Activated CD8-positive, alpha-beta memory T cell treated with anti-CD3 and anti-CD28 coated beads for 4 hours (primary cell): ENCODE measurements at places on chromosomes 4 and X.

DNA sequence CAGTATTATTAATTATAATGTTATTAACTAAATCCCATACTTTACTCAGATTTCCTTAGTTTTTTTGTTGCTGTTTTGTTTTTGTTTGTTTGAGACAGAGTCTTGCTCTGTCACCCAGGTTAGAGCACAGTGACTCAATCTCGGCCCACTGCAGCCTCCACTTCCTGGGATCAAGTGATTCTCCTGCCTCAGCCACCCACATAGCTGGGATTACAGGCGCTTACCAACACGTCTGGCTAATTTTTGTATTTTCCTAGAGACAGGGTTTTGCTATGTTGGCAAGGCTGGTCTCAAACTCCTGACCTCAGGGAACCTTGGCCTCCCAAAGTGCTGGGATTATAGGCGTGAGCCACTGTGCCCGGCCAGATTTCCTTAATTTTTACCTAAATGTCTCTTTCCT is 72.2 kb downstream of the ANAPC4 start:
- no peak for DNase-seq

GRCh38 chr4:48958582-48958981 is 27.5 kb upstream of the CWH43 start:
- DNase-seq = no peak

DNA sequence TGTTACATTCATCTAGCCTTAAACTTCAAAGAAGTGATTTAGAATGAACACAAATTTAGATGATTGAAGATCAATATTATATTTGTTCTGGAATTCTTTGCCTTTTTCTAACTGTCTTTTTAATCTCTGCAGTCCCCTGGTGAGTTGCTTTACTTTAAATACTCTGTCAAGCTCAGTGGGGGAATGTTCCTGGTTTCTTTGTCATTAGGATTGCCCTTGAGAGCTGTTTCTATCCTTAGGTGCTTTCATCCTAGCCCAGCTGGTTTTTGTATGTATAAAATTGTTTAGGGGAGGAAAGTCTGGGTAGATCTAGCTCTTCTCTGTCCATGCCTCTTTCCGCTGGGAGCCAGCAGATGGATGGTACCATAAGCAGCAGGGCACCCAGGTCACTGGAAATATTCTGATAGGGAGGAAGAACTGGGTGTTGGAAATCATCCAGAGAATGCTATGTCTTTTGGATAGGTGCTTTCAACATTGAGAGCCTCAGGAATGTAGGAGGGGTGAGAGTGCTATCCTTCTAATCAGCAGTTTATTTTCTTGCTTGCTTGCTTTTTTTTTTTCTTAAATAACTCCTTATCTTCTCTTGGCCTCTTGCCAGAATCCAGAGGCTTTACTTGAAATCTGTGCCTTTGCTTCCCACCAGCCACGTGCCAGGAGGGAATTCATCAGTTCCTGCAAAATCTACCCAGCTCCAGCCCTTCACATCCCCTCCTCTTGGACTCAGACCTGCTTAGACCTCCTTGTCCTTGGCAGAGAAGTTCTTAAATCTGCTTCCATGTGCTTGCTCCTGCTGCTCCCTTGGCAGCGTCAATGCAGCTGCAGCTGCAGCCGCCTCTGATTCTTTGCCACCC is 215.3 kb upstream of the ANXA3 start:
- DNase-seq = no peak

DNA sequence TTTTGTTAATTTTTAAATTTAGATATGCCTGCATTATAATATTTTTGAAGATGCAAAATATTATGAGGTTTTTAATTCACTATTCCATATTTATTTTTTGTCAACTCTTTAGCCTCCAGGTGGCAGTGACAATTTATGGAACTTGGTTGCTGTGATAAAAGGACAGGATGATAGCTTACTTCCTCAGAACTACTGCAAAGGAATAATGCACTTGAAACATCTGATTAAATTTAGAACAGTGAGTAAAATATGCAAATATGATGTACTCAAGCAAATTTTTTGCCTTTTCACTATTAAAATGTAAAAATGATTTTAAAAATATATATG is 45.1 kb downstream of the SPATA4 start:
- DNase-seq = no peak

GRCh38 chr4:47483745-47484144 is 1.3 kb upstream of the ATP10D start:
- no peak for DNase-seq

GRCh38 chrX:135087867-135088266 is 32.5 kb downstream of the ETDB start:
- DNase-seq = no peak

DNA sequence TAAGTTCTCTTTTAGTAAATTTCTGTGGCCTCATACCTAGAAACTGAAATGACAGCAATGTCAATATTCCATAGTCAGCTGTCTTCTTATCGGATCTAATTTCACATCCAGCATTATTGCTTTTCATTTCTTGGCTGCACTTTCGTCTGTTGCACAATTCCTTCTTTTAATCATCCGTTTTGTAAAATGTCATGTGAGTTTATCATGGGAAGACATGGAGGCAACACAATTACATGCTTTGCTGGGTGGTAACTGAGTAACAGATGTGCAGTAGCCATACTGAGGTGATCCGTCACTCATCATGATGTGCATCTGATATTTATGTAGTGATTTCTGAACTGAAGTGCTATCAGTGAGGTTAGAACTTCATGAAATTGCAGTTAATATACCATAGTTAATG is 68.3 kb upstream of the SLC7A11 start:
- DNase-seq = no peak

GRCh38 chrX:51476930-51477329 is 19.5 kb downstream of the NUDT11 start:
- DNase-seq = no peak

DNA sequence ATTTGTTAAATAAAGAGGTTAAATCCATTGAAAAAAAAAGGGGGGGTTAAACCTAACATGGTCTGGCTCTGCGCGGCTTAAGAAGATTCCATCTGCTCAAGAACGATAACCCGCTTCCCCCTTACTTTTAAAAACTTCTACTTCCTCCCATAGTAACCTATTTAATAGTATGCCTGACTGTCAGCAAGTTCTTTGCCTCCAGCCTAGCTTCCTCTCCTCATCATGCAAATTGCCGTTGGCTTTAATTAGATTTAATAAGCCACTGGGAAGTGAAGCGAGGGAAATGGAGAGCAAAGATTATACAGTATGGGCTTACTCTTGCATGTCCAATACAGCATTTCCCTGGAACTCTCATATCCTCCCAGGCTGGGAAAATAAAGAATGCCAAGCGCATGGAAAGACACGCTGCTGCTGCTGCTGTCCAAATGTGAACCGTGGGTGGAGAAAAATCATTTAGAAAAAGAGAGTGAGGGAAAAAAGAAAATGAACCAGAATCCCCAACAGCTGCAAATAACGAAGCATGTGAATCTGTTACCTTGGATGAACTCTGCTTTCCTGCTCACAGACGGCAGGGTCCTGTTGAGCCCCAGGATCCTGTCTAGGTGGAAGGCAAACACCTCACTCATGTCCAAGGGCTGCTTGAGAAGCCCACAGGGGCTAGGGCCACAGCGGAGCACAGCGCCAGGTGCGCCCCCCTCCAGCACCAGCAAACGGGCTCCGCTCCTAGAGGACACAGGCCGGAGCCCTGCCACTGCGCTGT is 2.7 kb downstream of the GASK1B start:
- no peak for DNase-seq

GRCh38 chr4:15365641-15366040 is 62.2 kb upstream of the C1QTNF7 start:
- DNase-seq = no peak

DNA sequence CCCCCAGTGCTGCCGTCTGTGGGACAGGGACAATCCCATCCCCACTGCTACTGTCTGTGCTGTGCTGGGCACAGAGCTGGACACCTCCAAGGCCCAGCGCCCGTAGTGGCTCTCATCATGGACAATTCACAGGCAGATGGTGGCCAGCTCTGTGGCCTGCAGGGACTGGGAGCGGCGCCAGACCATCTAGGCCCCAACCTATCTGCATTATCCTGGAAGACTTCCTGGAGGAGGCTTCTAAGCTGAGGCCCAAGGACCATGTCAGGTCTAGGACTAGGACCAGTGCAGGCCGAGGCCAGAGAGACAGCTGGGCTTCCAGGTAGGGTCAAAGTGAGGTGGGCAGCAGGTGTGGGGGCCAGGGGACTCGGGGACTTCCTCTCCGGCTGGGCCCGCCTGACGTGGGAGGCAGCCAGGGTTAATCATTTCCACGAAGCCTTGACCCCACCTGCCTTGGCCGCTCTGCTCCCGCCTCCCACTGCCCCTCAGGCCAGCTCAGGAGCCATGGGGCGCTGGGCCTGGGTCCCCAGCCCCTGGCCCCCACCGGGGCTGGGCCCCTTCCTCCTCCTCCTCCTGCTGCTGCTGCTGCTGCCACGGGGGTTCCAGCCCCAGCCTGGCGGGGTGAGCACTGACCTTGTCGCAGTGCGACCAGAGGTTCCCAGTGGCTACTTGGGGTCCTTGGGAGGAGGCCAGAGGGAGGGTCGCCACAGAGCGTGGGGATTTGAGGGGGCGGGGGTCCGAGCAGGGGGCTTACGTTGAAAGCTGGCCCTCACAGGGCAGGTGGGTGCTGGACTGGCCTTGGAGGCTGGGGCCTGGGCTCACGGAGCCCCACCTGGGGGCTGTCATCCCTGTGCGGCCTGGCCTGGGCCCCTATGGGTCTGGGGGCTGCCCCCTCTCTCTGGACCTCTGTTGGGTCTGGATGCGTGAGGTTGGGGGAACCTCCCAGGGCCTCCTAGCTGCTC is at the start of gene HGFAC:
Gene HGFAC, plus strand, starts transcription at position 468 of the 959 bp plus-strand sequence. Its CDS starts 34 bp downstream, at position 502.
- no peak for DNase-seq

DNA sequence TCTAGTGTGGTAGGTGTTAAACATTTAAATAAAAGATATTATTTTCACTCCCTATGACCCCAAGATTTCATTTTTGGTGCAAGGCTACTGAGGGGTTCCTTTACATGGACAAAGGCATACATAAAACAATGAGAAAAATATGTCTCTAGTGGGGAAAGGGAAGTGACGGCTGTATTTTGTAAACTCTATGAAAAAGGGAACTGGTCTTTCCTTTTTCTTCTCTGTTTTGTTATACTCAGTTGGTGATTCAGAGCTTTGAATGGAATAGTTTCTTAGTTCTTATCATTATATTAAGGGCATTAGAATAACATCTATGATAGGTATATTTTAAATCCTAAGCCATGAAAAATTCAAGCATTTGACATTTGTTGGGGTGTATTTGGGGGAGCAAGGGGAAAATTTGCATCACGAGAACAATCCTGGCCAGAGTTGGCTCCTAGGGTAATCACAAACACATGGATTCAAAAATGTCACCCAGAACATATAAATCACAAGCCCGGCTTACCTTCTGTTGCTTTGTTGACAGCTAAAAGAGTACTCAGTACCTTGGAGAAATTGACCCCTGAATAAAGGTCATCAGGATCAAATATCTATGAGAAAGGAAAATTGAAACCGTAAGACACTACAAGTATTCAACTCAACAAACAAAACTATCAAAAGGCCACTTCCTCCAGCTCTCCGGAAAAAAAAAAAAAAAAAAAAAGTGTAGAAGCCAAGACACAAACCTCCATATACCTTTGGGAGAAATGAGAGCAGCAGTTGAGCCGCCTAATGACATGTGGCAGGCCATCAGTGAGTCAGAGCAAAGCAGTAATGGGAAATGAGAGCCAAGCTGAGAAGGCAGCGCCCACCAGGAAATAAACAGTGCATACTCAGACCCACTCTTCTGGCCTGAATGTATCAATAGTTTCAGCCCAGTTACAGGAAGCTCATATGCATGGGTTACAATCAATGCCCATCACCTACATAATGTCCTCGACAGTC is 33.4 kb downstream of the ARHGEF6 start:
- peak; percentile 14 for DNase-seq

DNA sequence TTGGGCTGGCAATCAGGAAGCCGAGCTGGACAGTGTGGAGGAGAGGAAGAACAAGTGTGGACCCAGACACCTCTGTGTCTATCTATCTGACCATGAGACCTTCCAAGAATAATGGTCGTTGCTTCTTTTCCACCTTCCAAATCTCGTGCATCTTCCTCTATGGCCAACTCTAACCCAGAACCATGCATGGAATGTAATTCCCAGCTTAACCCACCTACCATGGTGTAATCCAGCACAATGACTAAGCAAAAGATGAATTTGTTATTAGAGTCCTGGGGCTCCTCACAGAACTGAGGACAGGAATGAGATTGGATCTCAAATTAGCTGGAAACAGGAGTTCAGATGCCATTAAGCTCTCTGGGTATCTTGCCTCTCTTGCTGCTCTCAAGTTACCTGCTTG is 17.4 kb upstream of the TMEM184C start:
- DNase-seq = no peak

DNA sequence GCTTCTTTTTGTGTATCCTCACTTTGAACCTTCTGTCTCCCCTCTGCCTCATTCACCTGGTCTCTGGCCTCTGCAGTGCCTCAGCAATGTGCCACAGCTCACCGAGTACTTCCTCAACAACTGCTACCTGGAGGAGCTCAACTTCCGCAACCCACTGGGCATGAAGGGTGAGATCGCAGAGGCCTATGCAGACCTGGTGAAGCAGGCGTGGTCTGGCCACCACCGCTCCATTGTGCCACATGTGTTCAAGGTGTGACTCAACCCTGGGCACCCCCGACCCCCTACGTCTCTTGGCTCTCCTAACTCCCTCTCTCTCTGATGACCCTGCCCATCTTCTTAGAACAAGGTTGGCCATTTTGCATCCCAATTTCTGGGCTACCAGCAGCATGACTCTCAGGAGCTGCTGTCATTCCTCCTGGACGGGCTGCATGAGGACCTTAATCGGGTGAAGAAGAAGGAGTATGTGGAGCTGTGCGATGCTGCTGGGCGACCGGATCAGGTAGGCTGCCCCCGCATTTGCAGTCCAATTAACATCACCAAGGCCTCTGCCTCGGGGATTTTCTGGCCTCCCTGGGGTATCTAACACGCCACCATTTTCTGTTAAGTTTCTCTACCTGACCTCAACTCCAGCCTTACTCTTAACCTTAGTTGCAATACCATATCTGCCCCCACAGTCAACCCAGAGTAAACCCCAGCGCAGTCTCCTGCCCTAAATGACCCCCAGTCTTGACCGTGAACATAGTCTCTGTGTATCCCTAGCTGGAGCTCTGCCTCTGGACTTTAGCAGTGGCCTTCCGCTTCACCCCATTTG is 8.6 kb downstream of the USP11 start:
- DNase-seq = no peak

GRCh38 chr4:24368801-24369200 is 215.6 kb downstream of the DHX15 start:
- DNase-seq = no peak

- DNase-seq = no peak
These were observed 707 bp downstream of the SLC9A6 start for GRCh38 chrX:135985973-135986310.

- DNase-seq = no peak
These were observed 104.6 kb downstream of the TMEM144 start for GRCh38 chr4:158314756-158315487.
